ENCODE measurements at places on chromosomes 3 and 15.

DNA sequence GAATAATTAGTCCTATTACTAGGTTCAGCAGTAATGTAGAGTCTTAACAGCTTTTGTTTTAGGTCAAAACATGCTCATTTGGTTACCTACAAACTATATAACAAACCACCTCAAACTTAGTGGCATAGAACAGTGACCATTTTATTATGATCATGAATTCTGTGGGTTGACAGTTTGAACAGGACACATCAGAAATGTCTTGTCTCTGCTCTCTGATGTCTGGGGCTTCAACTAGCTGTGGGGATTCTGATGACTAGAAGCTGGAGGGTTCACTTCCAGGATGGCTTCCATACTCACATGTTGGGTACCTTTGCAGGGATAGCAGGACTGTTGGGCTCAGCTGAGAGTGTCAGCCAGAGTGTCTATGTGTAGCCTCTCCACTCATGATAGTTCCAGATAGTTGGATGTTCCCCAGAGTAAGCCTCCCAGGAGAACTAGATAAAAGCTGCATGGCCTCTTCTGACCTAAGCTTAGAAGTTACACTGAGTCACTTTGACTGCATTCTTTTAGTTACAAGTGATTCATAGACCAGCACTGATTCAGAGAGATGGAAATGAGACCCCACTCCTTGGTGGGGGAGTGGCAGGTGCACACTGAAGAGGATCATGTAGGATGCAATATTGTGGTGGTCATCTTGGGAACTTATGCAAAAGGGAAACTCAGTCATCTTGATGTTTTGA, 32.6 kb downstream of the PLCL2 start:
- DNase-seq: peak; percentile 15

GRCh38 chr3:18609187-18609586, 184.0 kb upstream of the SATB1 start:
- DNase-seq: no peak

- DNase-seq: no peak
Measured at GRCh38 chr15:69713726-69714559, 261.3 kb downstream of the RPLP1 start.

GRCh38 chr3:21909096-21909495, 158.1 kb upstream of the ZNF385D start:
- DNase-seq: no peak

- DNase-seq: peak; percentile 94
Measured at GRCh38 chr3:155960060-155960459, 89.6 kb downstream of the GMPS start.

GRCh38 chr15:54347082-54347827, 369.0 kb downstream of the UNC13C start:
- DNase-seq: no peak

GRCh38 chr15:47362118-47362905, 355.0 kb upstream of the SEMA6D start:
- DNase-seq: no peak

- DNase-seq: peak; percentile 52
Measured at GRCh38 chr3:56135941-56136340, 332.3 kb downstream of the ERC2 start.

GRCh38 chr15:44882499-44882968, 74.0 kb upstream of the TERB2 start:
- no peak for DNase-seq

All from amniotic epithelial cell (primary cell).